ENCODE measurements at places on chromosomes 11 and 22. TPM values are rescaled to one million over a fixed set of nuclear protein-coding genes. Genes with fewer than 3 reads are reported as not detected.

- DNase-seq: no peak
These were observed 22.5 kb downstream of the GAS2 start for GRCh38 chr11:22688914-22689313.

DNA sequence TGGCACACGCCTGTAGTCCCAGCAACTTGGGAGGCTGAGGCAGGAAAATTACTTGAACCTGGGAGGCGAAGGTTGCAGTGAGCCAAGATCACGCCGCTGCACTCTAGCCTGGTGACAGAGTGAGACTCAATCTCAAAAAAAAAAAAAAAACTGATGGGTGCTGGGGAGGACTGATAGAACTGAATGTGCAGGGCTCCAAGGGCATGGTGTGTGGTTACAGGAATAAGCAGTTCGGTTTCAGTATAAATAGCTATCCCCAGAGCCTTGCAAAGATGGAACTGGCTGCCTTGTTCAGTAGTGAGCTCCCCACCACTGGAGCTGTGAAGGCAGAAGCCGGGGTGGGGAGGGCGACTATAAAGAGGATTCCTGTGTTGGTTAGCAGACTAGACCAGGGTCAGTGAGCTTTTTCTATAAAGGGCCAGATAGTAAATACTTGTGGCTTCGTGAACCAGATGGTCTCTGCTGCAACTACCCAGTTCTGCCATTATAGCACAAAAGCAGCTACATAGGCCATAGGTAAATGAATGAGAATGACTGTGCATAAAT is 5.9 kb downstream of the TOM1 start:
- no peak for DNase-seq

DNA sequence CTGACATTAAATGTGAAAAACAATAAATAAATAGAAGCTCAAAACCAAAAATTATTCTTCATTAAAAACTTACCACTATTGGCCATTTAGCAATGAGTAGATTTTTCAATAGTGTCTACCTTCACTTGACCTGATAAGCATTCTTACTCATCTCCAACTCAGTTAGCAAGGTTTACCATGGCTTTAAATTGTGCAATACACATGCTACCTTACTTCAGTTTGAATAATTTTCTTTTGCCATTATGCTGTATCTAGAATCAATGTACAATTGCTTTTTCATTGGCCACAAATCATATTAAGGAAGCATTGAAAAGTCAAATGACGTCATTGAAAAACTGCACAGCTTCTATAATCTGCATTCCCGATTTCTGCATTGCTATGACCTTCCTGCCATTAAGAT is 64.9 kb downstream of the SVIP start:
- DNase-seq: no peak

- no peak for DNase-seq
These were observed 48.8 kb downstream of the ARHGAP32 start for GRCh38 chr11:129143335-129143734.

DNA sequence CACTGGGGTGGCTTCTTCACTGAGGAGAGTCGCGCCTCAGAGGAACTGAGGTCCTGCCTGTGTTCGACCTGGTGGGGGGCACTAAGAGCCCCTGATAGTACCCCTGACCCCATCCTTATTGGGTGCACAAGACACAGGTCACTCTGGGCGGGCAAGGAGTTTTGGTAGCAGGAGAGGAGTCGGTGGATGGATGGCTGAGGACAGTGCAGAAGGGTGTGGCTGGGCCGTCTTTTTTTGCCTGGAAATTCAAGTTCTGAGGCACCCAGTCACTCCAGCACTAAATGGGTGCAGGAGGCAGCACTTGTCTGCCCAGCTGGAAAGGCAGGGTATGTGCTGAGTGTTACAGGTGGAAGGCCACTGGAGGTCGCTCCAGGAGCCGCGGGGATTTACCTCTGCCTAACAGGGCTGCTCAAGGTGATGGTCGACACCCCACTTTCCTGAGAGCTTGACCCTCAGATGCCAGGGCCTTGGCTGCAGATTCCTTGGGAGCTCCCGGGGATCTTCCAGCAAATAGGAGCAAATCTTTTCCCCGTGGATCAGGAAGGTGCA is 960 bp downstream of the TSSC4 start:
- no peak for DNase-seq

GRCh38 chr22:49699928-49700498 is 127.7 kb downstream of the BRD1 start:
- DNase-seq: no peak

- DNase-seq: no peak
These were observed 135.8 kb upstream of the SPON1 start for GRCh38 chr11:13826505-13827278.

DNA sequence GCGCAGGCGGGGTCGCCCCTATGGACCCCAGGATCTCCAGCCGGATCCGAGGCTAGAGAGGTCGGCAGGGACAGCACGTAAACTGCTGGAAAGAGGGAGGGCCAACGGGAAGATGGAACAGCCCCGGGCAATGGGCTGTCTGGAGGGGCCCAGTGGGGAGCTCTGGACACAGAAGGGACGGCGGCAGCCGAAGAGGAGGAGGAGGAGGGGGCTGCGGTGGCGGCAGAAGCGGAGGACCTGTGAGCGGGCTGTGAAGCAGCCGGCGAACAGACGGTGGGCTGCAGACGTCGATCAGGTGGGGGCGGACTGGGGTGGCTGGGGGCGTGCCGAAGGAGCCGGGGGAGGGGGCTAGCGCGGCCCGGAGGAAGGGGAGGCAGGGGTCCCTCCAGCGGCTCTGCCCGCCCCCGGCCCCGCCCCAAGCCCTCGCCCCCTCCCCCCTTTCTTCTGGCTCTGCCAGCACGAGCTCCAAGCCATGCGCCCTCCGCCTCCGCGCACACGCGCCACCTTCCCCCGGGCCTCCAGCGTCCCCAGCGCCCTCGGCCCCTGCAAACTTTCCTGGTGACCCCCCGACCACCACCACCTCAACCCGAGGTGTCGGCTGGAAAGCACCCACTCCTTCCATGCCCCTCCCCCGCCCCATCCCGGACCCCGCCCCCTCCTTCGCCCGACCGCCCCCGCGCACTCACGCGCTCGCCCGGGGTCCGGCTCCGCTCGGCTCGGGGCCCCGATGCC is 432 bp downstream of the TNKS1BP1 start:
- no peak for DNase-seq

DNA sequence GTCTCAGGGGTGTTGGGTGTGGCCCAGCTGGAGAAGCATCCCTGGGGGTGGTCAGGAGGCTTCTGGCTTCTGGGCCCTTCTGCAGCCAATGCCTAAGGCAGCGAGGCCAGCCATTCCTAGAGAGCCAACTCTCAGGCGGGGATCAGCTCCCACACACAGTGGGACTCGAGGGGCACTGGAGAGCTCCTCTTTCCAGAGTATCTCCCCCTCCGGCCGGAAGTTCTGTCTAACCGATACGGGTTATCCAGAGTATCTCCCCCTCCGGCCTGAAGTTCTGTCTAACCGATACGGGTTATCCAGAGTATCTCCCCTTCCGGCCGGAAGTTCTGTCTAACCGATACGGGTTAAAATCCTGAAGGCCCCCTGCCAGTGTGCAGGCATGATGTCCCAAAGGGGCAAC is 71.2 kb upstream of the B3GAT1 start:
- no peak for DNase-seq

GRCh38 chr11:17988465-17988864 is 24.4 kb downstream of the SERGEF start:
- DNase-seq: no peak

- no peak for DNase-seq
These were observed 33.4 kb upstream of the GLYATL1 start for GRCh38 chr11:58905721-58906547.

DNA sequence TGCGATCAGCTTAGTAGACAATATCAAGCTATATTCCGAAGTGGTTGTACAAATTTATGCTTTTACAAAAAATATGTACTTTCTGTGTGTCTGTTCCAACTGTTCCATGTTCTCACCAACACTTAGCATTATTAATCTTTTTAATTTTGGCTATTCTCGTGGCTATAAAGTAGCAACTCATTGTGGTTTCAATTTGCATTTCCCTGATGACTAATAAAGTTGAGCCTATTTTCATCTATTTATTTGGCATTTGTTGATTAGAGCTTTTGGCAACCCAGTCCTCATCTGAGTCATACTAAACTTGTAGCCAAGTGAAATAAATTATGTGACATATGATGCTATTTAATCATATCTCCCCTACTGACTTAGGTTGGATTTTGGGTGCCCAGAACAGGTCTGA is 115.9 kb downstream of the FBXO7 start:
- no peak for DNase-seq

GRCh38 chr22:36853407-36854099 is 7.3 kb upstream of the NCF4 start:
- peak; percentile 77 for DNase-seq

The SEZ6L gene
- polyA plus RNA-seq: 0.27 TPM

The SLC22A6 gene
- not detected for polyA plus RNA-seq

The FZD4 gene
- not detected for polyA plus RNA-seq

The BEST1 gene
- polyA plus RNA-seq: 1.0 TPM

The CREB3L1 gene
- polyA plus RNA-seq: not detected

The ZBTB16 gene
- polyA plus RNA-seq: 0.21 TPM

The GNAZ gene
- 0.48 TPM for polyA plus RNA-seq

The TRIM29 gene
- polyA plus RNA-seq: not detected

Measured in naive thymus-derived CD8-positive, alpha-beta T cell (primary cell).